Coronary artery (tissue), 2 donors: ENCODE measurements at places on chromosomes 4 and X.

DNA sequence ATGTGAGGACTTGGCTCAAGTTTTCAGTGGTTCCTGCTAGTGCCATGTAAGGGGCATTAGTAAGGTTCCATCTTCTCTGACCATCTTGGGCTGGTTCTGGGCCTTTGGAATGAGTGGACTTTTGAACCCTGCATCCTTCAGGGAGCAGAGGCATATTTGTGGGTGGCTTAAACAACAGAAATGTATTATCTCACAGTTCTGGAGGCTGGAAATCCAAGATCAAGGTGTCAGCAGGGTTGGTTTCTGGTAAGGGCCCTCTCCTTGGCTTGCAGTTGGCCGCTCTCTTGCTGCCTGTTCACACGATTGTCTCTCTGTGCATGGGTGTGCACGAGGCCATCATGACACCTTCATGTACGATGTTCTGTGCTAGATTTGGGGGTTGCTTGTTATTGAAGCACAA is 21.3 kb downstream of the CCKAR start:
- no peak for DNase-seq

DNA sequence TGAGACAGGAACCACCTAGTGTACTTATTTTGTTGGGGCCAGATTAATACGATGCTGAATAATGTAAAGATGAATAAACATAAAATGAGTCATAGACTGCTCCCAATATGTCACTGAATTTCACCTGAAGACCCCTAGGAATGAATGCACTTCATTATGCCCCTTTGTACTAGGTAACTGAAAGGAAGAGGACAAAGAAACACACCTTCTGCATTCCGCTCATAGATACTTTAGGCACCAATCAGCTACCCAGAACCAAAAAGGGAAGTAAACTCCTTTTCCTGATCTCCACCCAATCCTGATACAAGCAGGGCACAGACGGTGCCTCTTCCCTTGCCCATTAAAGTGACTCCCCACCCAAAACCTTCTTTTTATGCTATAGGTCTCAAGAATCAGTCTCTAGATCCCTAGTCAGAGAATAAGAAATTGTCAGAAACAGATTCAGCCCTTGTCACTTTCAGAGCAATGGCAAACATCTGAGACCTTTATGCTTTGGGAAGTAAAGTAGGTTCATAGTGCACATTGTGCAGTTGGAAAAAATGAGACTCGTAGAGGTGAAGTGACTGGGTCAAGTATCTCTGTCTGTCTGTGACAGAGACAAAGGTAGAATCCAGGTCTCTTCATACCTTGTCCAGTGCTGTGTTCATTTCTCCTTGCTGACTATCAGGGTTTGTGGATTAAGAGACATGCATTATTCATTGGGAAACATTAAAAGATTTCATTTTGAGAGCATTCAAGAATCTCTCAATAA is 2.3 kb downstream of the GPR174 start:
- no peak for DNase-seq

DNA sequence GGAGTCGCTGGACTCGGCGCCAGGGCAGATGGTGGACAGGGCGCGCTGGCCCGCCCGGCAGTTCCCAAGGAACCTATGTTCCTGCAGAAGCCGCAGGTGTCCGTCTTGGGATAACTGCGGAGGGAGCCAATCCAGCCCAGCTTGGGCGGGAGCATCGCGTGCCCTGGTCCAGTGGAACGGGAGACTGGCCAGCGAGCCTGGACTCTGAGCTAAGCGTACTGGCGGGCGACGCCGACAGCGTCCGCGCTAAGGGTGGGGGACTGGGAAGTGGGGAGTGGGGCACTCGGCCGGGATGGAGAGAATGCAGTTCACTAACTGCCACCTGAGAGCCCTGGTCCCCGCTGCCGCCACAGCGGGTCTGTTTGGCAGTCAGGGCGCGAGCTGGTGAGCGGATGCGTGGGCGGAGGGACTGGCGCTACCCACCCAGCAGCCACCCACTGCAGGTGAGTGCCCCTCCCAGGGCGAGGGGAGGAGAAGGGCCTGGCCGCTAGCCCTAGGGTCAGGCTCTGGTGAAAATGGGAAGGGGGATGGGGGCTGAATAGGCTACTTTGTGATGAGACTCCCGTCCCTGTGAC is 1.3 kb upstream of the MAMLD1 start:
- peak; percentile 73 for DNase-seq

DNA sequence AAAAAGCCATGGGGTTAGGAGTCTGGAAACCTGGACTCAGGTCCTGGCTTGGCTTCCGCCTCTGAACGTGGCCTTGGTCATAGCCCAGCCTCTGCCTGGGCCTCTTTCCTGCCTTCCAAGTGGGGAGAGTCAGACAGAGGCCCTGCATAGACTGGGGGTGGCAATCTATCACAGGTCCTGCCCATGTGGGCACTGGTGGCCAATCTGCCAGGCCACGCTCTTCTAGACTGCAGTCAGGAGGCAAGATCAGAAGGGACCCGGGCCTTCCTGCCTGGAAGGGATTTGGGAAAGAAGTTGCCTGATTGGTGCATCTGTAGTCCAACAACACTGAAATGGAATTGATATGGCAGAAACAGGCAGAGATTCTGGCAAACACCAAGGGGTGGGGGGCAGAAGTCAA is 46.1 kb downstream of the CNGA2 start:
- peak; percentile 62 for DNase-seq

- DNase-seq = no peak
Measured at GRCh38 chr4:81631958-81632441, 160.3 kb upstream of the RASGEF1B start.

DNA sequence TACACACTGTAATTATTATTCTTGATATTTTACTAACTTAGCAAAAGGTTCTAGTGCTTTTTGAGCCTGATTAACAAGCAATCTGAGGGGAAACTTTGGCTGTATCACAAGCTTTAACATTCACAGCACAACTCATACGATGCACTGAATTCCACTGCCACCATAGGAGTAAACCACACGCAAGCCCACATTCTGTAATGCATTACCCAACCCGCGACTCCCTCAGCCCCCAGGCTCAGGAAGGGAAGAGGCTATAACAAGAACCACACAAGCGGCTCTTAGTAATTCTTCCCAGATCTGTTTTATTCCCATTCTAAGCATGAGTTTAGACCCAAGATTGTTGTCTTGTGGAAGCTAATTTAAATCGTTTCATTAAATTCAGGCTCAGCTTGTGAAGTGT is 138.5 kb upstream of the TBL1X start:
- no peak for DNase-seq

DNA sequence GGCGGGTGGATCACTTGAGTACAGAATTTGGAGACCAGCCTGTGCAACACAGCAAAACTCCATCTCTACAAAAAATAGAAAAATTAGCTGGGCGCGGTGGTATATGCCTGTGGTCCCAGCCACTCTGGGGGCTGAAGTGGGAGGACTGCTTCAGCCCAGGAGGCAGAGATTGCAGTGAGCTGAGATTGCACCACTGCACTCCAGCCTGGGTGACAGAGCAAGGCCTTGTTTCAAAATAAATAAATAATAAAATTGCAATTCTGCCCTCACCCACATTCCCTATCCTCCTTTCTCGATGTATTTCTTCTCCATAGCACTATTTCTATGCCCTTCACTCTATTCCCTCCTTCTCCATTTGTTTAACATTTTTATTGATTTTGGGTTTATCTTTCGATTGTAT is 8.7 kb upstream of the SLAIN2 start:
- DNase-seq = no peak

GRCh38 chr4:37762294-37762990 is 64.0 kb upstream of the PGM2 start:
- DNase-seq = no peak

DNA sequence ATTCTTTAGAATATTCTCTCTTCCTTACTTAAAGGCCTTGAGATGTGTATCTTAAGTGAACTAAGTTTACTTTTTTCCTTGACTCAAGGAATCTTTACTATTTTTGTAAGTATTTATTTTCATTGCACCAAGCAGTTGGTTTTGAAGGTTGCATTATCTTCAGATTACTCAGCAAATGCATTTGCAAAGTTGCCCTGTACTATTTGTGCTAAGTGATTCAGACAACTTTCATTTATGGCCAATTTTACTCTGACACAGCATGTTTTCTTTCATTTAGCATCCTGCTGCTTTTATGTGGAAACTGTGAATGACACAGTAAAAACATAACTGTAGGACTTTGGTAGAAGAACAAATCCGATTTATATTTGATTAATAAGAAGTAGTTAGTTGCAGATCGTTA is 191.0 kb downstream of the CCSER1 start:
- no peak for DNase-seq

GRCh38 chr4:993111-994029 is at the start of gene SLC26A1:
Gene SLC26A1, minus strand, starts transcription at chr4:993404. Its CDS starts 1,701 bp downstream, at chr4:991703.
- DNase-seq = no peak

GRCh38 chrX:78199851-78200250 is 60.4 kb upstream of the TAF9B start:
- DNase-seq = no peak

DNA sequence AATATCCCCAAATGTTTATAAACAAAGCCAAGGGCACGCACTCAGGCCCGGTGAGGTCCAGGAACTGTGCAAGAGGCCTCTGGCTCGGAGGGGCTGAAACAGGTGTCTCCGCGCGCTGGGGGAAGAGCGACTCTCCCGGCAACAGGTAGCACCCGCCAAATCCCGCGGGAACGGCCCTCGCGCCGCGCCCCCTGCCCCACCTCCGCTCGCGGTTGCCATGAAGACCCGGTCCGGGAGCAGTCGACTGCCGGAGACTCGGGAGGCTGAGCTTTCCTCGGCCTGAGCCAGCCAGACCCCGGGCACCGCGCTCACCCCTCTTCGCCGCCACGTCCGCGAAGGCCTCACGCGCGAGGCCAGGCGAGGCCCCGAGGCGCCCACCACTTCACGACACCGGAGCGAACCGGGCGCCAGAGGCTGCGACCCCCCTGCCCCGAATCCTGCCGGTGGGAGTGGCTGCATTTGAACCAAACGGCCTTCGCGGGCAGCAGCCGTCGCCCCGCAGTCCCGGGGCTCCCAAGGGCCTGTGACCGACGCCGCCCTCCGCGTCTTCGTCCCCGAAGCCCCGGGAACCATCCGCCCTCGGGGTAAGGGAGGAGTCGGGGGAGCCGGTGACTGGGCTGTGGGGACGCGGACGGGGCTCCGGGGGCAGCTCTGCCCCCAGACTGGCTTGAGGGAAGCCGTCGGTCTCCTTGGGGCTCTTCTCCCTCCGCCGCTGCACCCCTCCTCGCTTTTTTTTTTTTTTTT is at the start of gene NSUN7:
Gene NSUN7, plus strand, starts transcription at position 239 of the 744 bp plus-strand sequence. CDS start 739 bp downstream, outside the sequence.
- DNase-seq = no peak

DNA sequence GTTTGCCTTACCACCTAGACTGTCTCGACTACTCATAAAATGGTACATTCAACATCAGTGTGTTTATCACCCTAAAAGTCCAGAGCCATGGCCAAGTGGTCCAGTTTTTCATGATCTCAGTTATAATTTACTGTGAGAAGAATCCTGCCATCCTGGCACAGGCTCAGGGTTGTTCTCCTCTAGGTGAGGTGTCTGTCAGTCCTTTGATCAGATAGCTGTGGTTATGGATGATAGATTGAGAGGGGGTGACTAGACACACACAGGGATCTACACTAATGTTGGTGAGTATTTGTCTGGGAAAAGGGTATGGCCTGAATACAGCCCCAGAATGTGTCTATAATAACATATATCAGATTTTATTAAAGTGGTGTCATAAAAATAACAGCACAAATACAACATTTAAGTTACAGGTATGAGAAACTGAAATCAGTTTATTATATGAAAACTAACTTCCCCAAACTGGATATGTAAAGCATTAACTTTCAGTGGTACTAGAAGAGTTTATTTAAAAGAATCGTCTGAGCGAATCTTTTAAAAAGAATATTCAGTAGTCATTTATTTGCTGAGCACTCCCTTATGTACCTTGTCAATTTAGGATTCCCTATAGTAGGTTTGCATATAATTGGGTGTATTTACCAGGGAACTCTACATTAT is 93.3 kb downstream of the STIM2 start:
- no peak for DNase-seq

GRCh38 chrX:13043938-13044337 is 482 bp downstream of the FAM9C start:
- DNase-seq = no peak

DNA sequence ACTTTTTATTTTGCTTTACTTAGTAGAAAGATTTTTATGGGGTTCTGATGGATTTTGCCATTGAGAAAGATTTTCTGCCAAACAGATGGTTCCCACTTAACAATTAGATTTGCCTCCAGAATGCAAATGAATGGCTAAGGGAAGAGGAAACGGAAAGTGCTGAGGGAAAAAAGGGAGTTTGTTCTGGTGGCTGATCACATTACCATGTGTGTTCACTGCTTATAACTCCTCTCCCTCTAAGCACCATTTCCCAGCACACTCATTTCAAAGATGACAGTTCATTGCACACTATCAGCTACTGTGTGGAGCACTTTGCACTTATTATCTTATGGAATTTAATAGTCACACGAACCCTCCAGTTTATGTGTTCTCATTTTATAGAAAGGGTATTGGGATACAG is 68.0 kb upstream of the GRID2 start:
- DNase-seq = no peak

GRCh38 chrX:10457092-10457491 is 163.3 kb downstream of the MID1 start:
- DNase-seq = no peak

DNA sequence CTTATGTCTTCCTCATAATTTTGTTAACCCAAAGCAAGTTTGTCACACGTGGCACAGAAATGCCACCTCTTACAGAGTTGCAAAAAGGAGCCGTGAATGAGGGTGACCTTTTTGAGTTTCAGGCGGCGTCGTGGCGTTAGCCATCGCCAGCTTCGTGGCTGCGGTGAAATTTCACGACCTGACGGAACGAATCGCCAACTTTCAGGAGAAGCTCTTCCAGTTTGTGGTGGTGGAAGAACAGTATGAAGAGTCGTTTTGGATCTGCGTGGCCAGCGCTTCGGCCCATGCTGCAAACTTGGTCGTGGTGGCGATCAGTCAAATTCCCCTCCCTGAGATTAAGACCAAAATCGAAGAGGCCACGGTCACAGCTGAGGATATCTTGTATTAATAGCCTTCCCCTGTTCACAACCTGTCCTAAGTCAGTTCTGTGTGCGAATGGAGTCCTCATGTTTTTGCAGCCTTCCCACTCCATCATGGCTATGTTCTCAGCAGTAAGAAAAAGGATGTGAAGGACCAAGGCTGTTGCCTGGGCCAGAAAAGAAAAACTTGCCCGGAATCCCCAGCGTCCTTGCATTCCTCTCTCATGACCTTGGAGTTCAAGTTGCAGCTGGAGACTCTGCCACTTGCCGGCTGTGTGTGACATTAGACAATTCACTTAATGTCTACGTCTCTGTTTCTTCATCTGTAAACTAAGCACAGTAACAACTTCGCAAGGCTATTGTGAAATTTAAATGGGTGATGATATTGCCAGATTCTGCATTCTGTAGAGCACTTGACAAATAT is 11.9 kb downstream of the CLRN2 start:
- DNase-seq = no peak

GRCh38 chr4:98993419-98994071 is 2.0 kb upstream of the METAP1 start:
- DNase-seq = no peak

- no peak for DNase-seq
Measured at GRCh38 chr4:122045533-122045932, 93.7 kb upstream of the TRPC3 start.

- DNase-seq = no peak
Measured at GRCh38 chr4:68718447-68719074, 48.1 kb upstream of the UGT2B15 start.
